ENCODE measurements at places on chromosomes 13 and 19. TPM values are rescaled to one million over a fixed set of nuclear protein-coding genes. Genes with fewer than 3 reads are reported as not detected.

The KCNN1 gene
- polyA plus RNA-seq, result not detected

The RNASEH2A gene
- 5.4 TPM for polyA plus RNA-seq

The CACNG7 gene
- not detected for polyA plus RNA-seq

The AZU1 gene
- 0.53 TPM for polyA plus RNA-seq

The KCNC3 gene
- not detected for polyA plus RNA-seq

The NFILZ gene
- not detected for polyA plus RNA-seq

The COX6B2 gene
- polyA plus RNA-seq, result 0.93 TPM

The GRK1 gene
- not detected for polyA plus RNA-seq

The GRIK5 gene
- 1.1 TPM for polyA plus RNA-seq

The CYP4F11 gene
- polyA plus RNA-seq, result 0.85 TPM

The POSTN gene
- polyA plus RNA-seq, result 153 TPM

The CYP2S1 gene
- 15.5 TPM for polyA plus RNA-seq

The NKG7 gene
- 2.1 TPM for polyA plus RNA-seq

The GPR4 gene
- 3.2 TPM for polyA plus RNA-seq
